Neural progenitor cell (in vitro differentiated cells): ENCODE measurements at places on chromosomes 4 and X. TPM values are rescaled to one million over a fixed set of nuclear protein-coding genes. Genes with fewer than 3 reads are reported as not detected.

SLC16A2 gene
- total RNA-seq, result 12.6 and 20.6 TPM in 2 replicates

RAB9A gene
- total RNA-seq, result 27.9 and 30.5 TPM in 2 replicates

GLRA3 gene
- total RNA-seq, result not detected in 2 replicates

DNA sequence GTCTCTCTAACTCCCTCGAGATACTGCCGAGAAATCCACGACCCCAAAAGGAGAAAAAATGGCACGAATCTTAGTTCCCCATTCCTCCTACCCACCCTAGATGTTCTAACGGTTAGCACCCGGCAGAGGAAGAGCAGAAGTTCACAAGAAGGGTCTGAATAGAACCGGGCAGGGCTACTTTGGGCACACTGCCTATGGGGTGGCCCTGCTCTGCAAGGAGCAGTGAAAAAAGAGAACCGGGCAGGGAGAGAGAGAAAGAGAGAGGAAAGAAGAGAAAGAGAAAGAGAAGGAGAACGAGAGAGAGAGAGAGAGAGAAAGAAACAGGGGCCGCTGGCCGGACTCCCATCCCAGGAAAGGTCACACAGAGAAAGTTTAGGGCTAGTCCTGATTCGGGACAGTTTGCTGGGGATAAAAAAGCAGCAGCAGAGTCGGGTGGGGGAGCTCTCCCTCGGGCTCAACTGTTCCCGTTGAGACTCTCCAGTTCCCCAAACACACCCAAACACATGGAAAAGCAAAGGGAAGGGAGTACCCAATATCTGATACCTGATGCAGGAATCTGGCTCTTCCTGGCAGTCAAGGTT is 468 bp downstream of the GLA start:
- no peaks in the 10 kb centered on the region for H3K36me3 ChIP-seq
- H3K27ac ChIP-seq, result peak overlapping the region; percentile 9
- no peak for DNase-seq
- H3K27me3 ChIP-seq, result no peaks in the 10 kb centered on the region

GRCh38 chr4:40046311-40046980 is 10.2 kb upstream of the N4BP2 start:
- DNase-seq, result no peak
- no peaks in the 10 kb centered on the region for H3K4me1 ChIP-seq
- no peak overlapping the region for H3K27ac ChIP-seq
- no peak overlapping the region for H3K4me3 ChIP-seq
- H3K36me3 ChIP-seq, result no peaks in the 10 kb centered on the region
- no peaks in the 10 kb centered on the region for H3K27me3 ChIP-seq

GRCh38 chr4:57193209-57193810 is 83.1 kb upstream of the IGFBP7 start:
- peaks cover 20% of the 10 kb centered on the region for H3K4me1 ChIP-seq
- H3K4me3 ChIP-seq, result no peak overlapping the region
- H3K27me3 ChIP-seq, result peaks cover 13% of the 10 kb centered on the region
- DNase-seq, result no peak
- no peak overlapping the region for H3K27ac ChIP-seq

DNA sequence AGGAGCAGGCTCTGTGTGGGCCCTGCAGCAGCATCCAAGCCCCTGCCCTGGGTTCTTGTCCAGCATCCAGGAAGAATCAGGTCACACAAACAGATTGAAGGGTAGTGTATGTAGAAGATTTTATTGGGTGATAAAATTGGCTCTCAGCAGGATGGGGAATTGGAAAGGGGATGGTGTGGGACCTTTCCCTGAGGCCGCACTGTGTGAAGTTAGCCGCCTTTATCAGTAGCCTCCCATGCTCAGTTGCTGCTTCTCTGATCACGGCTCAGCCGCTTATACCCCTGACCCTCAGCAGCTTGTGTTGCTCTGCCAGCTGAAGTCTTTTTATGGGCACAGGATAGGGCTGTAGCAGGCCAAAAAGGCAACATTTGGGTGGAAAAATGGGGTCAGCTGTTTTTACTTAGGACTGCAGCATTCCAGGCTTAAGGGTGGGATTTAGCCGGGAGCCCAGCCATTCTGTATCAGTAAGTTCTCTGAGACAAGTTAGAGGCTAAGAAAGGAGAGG is 35.2 kb upstream of the CCNG2 start:
- no peaks in the 10 kb centered on the region for H3K4me1 ChIP-seq
- no peaks in the 10 kb centered on the region for H3K36me3 ChIP-seq
- no peak for DNase-seq
- H3K27ac ChIP-seq, result no peak overlapping the region
